Stimulated activated memory B cell treated with anti-CD40 and anti-IgM and Interleukin-4, amounts not matched to agents 10 μg/mL and 1 μg/mL and 100 μg/mL, for 72 hours (primary cell): ENCODE measurements at places on chromosomes 11 and 22.

DNA sequence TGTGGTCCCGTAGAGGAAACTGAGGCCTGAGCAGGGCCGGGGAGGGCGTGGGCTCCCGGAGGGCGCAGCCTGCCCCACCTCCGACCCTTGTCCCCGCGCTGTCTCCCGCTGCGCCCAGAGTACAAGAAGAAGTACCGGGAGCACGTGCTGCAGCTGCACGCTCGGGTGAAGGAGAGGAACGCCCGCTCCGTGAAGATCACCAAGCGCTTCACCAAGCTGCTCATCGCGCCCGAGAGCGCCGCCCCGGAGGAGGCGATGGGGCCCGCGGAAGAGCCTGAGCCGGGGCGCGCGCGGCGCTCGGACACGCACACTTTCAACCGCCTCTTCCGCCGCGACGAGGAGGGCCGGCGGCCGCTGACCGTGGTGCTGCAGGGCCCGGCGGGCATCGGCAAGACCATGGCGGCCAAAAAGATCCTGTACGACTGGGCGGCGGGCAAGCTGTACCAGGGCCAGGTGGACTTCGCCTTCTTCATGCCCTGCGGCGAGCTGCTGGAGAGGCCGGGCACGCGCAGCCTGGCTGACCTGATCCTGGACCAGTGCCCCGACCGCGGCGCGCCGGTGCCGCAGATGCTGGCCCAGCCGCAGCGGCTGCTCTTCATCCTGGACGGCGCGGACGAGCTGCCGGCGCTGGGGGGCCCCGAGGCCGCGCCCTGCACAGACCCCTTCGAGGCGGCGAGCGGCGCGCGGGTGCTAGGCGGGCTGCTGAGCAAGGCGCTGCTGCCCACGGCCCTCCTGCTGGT, 1.9 kb downstream of the NLRP6 start:
- no peak overlapping the region for H3K27ac ChIP-seq
- peak; percentile 65 for ATAC-seq
- H3K4me1 ChIP-seq: peaks cover 44% of the 10 kb centered on the region

DNA sequence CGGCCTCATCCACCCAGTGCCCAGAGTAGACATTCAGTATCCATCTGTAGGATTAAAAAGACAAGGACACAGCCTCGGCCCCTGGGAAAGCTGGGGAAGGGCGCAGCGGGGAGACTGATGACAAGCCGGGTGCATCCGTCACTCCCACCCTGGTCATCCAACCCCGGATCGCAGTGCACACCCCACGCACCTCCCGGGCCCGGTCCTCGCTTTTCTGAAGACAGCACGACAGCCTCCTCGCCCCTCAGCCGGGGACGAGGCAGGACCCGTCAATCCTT, 1.1 kb downstream of the FCHSD2 start:
- H3K4me3 ChIP-seq: peak overlapping the region; percentile 100
- H3K27ac ChIP-seq: peak overlapping the region; percentile 95
- no peaks in the 10 kb centered on the region for H3K27me3 ChIP-seq

GRCh38 chr11:8219257-8220021, 44.2 kb downstream of the LMO1 start:
- no peaks in the 10 kb centered on the region for H3K4me1 ChIP-seq
- H3K4me3 ChIP-seq: no peak overlapping the region
- no peaks in the 10 kb centered on the region for H3K27me3 ChIP-seq
- no peak overlapping the region for H3K27ac ChIP-seq
- ATAC-seq: no peak

- H3K4me1 ChIP-seq: peaks cover 71% of the 10 kb centered on the region
- H3K27ac ChIP-seq: peak overlapping the region; percentile 93
- H3K27me3 ChIP-seq: no peaks in the 10 kb centered on the region
- peaks cover 4% of the 10 kb centered on the region for H3K36me3 ChIP-seq
Measured at GRCh38 chr11:125069008-125069407, 5.9 kb downstream of the SLC37A2 start.

GRCh38 chr22:49412236-49412635, 415.4 kb downstream of the BRD1 start:
- H3K4me1 ChIP-seq: no peaks in the 10 kb centered on the region
- peaks cover 20% of the 10 kb centered on the region for H3K27me3 ChIP-seq
- no peak overlapping the region for H3K27ac ChIP-seq
- no peak for ATAC-seq
- H3K4me3 ChIP-seq: no peak overlapping the region

GRCh38 chr11:62115085-62115694, 8.6 kb upstream of the INCENP start:
- H3K4me1 ChIP-seq: peaks cover 7% of the 10 kb centered on the region

GRCh38 chr22:43230971-43231723, 44.2 kb upstream of the TTLL12 start:
- ATAC-seq: no peak
- H3K4me3 ChIP-seq: no peak overlapping the region
- H3K36me3 ChIP-seq: no peaks in the 10 kb centered on the region
